ENCODE measurements at places on chromosomes 2 and 18.

GRCh38 chr2:23273786-23274185, 111.2 kb upstream of the KLHL29 start:
- DNase-seq: no peak

- DNase-seq: no peak
These were observed 382.6 kb downstream of the EPHA4 start for GRCh38 chr2:221189431-221190067.

DNA sequence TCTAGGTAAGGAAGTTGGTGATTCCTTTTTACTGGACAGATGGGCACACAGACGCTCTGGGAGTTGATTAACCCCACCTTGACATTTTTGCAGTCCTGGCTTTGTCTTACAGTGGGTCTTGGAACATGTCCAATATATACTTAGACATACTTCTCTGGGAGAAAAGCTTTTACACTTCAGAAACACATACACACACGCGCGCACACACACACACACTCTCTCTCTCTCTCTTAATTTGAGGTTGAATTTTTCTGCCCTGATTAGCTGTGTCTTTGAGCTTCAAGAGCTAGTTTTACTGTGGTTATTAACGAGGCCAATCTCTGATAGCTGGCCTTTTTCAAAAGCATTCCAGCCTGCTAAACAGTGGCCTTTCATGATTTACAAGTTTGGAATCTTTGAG, 215.0 kb downstream of the MYCN start:
- no peak for DNase-seq

DNA sequence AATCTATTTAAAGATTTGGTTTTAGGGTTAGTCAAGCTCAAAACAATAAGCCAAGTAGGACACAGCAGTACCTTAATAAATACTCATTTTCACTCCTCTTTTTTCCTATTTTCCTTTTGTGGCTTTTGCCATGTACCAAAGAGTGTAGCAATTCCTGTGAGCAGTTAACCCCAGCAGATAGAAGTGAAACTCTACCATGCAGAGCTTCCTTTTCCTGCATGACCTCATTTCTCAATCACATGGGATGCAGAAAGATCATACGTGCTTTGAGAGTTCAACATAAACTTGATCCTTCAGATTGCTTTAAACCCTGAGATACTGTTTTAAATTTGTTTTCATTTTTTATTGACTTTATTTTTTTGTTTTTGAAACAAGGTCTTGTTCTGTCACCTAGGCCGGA, 99.1 kb upstream of the ARHGAP15 start:
- no peak for DNase-seq

GRCh38 chr2:84238907-84239306, 220.2 kb downstream of the SUCLG1 start:
- DNase-seq: no peak

GRCh38 chr2:126653109-126653508, 2.8 kb upstream of the GYPC start:
- DNase-seq: no peak

- DNase-seq: no peak
These were observed 21.6 kb upstream of the SULT1C4 start for GRCh38 chr2:108355906-108356734.

- no peak for DNase-seq
These were observed 8.1 kb downstream of the TEX44 start for GRCh38 chr2:231600619-231601355.

- DNase-seq: no peak
These were observed 35.3 kb downstream of the SMIM21 start for GRCh38 chr18:75392226-75392578.

GRCh38 chr2:39920307-39920801, 141.3 kb upstream of the THUMPD2 start:
- no peak for DNase-seq

GRCh38 chr2:234949762-234950434, 1.9 kb upstream of the SH3BP4 start:
- DNase-seq: no peak

DNA sequence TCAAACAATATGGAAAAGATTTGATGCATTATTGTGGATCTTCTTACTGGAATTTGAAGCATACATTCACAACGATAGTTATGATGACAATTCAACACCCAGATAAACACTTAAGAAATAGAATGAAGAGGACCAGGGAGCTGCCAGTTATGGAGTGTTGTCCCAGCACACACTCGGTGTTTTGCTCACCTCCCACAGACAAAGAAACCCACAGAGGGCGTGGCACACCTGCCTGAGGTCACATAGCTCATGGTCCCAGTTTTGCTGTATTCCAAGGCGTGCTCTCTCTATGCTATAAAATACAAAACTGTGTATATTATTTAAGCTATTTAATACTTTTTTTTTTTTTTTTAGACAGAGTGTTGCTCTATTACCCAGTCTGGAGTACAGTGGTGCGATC, 31.1 kb downstream of the EFR3B start:
- DNase-seq: no peak

DNA sequence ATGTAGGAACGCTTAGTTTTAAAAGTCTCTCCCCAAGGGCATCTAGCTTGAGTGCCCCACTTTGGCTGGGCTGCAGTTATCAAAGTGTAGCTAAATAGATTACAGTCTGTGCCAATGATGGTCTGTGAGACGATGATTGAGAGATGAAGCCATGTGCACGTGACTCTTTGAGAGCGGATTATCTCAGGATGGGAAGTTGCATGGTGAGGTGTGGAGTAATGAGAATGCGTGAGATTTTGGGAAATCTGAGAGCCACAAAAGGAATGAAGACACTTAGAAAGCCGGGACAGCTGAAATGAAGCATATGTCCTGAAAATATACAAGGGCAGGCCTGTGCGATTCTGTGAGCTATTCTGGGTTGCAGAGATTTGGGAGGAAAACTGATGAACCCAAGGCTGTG, 370.0 kb downstream of the TGIF1 start:
- DNase-seq: no peak

- DNase-seq: no peak
These were observed 27.5 kb downstream of the SATB2 start for GRCh38 chr2:199430214-199430613.

DNA sequence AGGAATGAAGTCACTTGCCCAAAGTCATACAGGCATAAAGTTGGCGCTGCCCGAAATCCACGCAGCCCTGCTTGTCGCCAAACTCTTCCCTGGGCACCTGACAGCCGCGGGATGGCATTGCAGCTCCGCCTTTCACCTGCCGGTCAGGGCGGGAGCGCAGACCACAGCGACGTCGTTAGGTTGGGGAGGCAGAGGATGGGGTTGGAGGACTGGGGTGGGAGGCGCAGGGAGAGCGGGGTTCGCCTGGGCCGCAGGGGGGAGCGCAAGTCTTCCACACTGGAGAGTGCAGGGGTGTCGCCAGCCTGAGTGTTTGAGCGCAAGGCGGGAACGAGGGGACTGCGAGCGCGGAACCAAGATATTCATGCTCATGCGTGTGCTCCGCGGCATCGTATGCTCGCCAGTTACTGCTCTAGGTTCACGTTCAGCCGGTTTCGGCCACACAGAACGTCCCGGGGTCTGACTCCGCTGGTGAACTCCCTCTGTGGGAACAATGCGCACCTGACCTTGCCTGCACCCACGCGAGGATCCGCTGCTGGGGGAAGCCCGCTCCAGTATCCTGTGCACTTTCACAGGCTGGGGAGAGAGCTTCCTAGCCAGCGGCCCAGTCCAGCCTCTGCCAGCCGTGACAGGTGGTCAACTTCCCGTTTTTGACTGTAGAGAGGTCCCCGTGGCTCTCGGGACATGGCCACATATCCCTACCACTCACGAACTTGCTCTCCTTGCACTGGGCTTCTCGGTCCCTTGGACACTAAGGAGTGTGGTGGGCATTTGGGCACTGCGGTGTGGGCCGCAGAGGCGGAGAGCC, 767 bp upstream of the NPPC start:
- DNase-seq: no peak

- no peak for DNase-seq
These were observed 244.1 kb downstream of the ACKR3 start for GRCh38 chr2:236813766-236814165.

DNA sequence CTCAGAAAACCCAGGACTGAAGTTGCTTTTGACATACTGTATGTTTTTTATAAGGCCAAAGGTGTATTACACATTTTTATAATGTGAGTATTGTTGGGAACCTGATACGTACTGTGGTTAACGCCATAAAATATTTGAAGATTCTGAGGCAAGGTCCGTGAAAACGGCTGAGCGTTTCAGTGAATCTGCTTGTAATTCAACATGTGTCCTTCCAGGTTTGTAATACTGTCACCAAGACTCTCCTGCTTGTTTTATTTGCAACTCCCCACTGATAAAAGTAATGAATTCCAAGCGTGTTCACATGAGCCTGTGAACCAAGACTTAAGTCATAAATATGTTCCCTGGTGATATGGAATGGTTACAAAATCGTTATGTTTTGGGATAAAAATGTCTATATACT, 23.9 kb upstream of the FRZB start:
- no peak for DNase-seq

- no peak for DNase-seq
These were observed 15.2 kb downstream of the SRSF7 start for GRCh38 chr2:38735999-38736320.

DNA sequence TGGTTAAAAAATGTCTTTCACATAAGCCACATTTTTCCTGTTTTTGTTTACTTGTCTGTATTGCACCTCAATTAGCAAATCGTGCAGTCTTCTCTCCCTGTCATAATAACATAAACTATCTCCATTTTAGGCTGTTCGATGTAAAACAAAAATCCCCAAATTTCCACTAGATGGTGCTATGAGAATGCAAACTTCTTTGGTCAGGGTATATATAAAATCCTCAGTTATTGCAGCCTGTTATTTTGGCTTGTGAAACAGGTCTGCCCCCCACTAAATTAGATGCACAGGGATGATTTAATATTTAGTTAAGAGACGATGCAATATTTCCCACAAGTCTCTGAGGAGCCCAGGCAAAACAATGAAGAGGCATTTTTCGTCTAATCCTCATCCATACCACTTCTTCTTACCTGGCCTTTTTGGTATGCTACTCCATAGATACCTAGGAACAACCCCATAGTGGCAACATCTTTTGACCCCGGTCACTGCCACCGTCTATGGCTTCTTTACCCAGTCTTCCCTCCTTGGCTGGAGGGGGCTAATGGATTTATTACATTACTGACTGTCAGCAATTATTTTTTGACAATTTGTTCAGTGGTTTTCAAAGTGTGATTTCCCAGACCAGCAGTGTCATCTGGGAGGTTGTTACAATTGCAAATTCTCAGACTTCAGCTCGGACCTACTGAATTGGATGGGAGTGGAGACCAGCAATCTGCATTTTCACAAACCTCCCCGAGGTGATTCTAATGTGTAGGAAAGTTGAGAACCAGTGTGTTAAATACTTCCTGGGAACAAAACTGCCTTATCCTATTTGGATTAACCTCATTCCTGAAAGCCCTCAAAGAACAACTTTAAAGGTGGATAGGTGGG, 117.4 kb upstream of the CWC22 start:
- DNase-seq: no peak

DNA sequence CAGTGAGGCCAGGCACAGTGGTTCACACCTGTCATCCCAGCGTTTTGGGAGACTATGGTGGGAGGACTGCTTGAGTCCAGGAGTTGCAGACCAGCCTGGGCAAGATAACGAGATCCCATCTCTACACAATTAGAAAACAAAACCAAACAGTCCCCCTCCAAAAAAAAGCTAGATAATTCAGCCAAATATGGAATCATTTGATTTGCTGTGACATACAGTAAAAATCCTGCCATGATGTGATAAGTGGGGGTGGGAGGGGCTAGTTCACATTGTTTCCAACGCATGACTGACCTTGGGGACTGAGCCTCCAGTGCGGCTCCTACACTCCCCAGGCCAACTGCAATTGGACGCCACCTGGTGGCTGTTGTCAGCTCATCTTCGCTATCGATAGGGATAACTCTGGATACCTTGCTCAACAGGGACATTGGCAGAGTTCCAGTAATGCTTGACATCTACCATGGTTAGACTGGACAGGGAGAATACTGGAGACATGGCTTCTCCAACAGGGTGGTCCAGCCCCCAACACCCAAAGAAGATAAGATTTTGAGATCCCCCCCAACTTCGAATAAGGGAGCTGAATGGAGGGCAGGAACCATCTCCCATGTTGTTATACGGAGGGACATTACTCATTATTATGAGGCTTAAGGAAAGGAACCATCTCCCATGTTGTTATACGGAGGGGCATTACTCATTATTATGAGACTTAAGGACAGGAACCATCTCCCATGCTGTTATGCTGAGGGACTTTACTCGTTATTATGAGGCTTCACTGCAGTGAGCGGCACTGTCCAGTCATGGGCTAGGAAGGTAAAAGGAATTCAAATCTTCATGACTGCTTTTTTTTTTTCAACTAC, 135.9 kb downstream of the TGIF1 start:
- peak; percentile 41 for DNase-seq

DNA sequence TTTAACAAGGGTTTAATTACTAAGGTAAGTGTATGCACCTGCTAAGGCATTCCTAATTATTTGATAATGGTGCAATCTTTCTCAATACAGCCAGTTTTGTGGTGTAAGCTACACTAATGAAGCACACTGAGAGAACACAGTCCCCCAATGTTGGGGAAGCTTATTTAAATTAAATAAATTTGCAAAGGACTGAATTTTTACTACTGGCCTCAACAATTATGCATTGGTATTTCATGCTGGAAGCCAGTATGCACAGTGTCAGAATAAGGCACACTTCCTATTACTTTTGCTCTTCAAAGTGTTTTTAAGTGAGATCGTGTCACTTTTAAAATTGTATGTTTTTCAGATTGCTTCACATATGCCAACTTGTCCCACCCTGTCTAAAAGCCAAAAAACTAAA, 103.2 kb upstream of the ZNF521 start:
- no peak for DNase-seq

DNA sequence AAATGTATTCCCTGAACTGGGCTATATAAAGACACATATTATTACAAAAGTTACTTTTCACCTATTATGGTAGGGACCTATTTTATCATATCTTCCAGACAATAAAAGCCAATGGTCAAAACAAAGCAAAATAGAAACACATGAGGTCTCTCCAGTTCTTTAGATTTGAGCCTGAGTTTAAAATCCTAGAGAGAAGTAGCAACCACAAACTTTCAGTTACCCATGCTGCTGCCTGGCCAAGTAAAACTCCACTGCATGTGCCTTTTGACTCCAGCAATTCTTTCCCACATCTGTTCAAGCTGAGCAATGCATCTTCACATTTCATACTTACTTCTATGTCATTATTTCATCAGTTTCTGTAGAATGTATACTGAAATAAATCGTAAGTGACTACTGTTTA, 405.3 kb downstream of the STK39 start:
- no peak for DNase-seq

- no peak for DNase-seq
These were observed 180.0 kb upstream of the CCDC150 start for GRCh38 chr2:196459539-196459938.

- DNase-seq: peak; percentile 6
These were observed 497.6 kb upstream of the FAM98A start for GRCh38 chr2:34096562-34097171.

GRCh38 chr18:10120622-10121021, 206.8 kb downstream of the VAPA start:
- no peak for DNase-seq

GRCh38 chr2:221337957-221338685, 234.0 kb downstream of the EPHA4 start:
- DNase-seq: no peak

DNA sequence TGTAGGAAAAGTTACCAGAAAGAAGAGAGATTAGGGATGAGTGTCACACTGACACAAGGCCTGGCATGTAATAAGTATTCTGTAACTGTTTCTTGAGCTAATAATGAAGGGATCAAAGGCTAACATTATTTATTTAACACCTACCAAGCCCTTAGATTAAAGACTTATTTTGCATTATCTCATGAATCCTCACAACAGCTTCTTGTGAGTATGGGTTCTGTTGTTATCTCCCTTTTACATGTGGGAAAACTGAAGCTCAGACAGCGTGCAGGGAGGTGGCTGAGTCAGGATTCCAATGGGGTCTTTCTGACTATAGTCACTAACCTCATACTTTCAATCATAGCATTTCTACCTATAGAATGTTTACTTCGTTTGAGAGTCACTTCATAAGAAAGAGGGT, 79.0 kb upstream of the PROKR1 start:
- no peak for DNase-seq
